ENCODE measurements at places on chromosomes 5 and 9.

- DNase-seq = no peak
Observed at GRCh38 chr9:89779405-89780203, 174.8 kb downstream of the GADD45G start.

DNA sequence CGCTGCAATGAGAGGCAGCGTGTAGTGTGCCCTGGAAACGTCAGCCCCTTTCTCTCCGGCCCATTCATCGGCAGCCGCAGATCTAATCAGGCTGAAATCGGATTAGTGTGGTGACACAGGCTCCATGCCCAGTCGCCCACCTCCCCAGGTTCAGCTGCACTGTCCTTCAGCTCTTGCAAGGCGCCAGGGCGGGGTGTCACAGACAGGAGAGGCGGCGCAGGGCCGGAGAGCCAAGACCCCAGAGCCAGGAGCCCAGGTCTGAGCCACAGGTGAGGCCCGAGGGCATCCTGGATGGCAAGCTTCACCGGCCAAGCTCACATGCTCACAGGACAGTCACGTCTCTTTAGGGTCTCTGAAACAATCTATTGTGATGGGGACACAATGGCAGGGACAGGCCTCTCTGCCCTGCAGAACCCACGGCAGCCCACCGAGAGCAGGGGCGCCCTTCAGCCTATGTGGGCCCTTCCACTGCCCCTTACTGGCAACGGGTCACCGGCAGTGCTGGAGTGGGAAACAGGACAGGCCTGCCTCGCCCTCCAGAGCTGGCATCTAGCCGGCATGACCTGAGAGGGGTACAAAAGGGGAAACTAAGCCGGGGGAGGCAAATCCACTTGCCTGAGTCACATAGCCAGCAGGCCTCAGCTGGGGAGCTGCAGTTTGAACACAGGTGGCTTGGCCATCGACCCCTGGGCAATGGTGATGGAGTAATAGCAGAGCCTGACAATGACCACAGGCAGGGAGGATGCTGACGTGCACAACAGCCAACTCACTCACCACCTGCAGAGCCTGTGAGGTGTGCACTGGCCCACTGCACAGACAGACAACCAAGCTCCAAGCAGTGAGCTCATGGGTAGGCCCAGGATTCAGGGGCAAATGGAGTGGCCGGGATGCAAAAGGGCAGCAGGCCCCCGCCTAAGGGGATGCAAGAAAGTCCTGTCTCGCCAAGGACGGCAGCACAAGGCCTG, 48.1 kb downstream of the VAV2 start:
- DNase-seq = no peak

- no peak for DNase-seq
Observed at GRCh38 chr5:61163905-61164304, 1.6 kb upstream of the SMIM15 start.

DNA sequence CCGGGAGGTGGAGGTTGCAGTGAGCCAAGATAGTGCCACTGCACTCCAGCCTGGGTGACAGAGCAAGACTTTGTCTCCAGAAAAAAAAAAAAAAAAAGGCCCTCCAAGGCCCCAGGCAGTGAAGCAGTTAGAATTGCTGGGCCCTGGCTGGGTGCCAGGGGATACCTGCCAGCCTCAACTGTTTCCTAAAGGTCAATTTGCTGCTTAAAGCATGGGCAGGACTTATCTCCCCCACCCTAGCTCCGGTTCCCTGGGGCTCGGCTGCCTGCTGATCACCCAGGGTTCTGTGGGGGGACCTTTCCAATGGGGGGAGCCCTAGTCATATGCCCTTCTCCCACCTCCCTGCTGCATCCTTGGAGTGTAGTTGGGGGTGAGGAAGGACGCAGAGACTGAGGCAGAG, 25.7 kb downstream of the NCS1 start:
- peak; percentile 29 for DNase-seq

GRCh38 chr9:130854092-130854491, 19.0 kb downstream of the ABL1 start:
- no peak for DNase-seq

GRCh38 chr5:171984748-171985419, 21.6 kb downstream of the FBXW11 start:
- DNase-seq = no peak

DNA sequence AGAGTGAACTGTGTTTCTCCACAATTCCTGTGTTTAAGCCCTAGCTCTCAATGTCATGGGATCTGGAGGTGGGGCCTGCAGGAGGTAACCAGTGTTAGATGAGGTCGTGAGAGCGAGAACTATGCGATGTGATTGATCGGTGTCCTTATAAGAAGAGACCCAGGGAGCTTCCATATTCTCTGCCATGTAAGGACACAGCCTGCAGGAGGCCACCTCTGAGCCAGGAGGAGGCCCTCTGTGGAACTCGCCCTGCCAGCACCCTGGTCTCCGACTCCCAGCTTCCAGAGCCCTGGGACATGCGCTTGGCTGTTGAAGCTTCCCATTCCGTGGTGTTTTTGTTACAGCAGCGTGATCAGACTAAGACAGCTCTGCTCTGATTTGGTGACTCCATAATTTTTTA, 255.4 kb downstream of the IRX2 start:
- no peak for DNase-seq

- DNase-seq = no peak
Observed at GRCh38 chr9:69249337-69249736, 75.3 kb downstream of the TJP2 start.

GRCh38 chr9:130382636-130383349, 62.0 kb upstream of the ASS1 start:
- peak; percentile 56 for DNase-seq

DNA sequence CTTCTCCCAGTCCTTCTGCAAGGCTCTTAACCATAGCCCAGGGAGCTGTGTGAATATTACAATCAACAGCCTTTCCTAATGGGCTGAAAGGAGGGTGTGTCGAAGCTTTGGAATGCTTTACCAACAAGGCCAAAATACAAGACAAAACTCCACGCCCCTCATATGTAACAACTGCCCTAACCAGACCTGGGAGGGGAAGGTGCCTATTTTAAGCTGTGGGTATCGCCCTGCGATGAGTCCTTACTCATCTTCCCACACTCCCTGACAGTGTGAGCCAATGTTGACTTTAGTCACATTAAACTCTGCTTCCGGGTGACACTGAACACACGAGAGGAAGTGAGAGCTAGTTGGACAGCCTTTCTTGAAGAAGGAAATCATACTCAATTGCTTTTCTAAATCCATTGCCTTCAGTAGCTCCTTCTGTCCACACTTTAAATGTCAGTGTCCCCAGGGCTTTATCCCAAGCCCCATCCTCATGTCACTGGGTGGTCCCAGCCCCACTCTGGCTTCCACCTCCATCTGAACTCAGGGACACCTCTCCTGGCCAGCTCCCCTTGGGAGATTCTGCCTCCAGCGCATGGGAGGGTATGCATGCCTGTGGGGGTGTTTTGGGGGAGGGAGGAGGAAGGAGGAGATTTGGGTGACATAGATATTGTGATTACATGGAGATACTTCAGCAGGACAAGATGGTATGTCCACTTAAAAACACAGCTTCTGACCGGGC, 6.5 kb upstream of the TBC1D9B start:
- DNase-seq = no peak

GRCh38 chr9:100590481-100590880, 12.6 kb downstream of the CAVIN4 start:
- DNase-seq = no peak

All from NCI-H2081 (cell line).